Esophagus muscularis mucosa (tissue), 4 donors: ENCODE measurements at places on chromosomes 12 and 14.

GRCh38 chr14:105337966-105338741, 23.6 kb downstream of the PACS2 start:
- no peak overlapping the region for H3K4me3 ChIP-seq
- H3K4me1 ChIP-seq = peaks cover 57% of the 10 kb centered on the region

DNA sequence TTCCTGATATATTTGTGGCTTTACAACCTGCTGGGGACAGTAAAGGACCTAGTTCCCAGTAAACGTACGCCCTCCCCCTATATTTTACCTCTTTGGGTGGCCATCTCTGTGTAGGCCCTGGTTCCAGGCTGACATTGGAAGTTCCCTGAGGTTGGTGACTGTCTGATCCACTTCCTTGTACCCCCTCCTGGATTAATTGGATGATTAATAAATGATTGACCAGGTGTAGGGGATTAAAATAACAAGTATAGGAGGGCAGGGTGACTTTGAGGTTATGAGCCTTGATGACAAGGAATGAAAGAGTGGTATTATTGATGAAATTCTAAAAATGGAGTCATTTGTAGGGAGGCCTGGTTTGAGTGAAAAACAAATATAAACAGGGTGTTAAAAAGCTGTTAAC, 9.6 kb downstream of the SUSD6 start:
- no peaks in the 10 kb centered on the region for H3K36me3 ChIP-seq
- H3K27me3 ChIP-seq = no peaks in the 10 kb centered on the region
- peak overlapping the region; percentile 99 for H3K27ac ChIP-seq
- H3K4me1 ChIP-seq = peaks cover 88% of the 10 kb centered on the region
- no peak for DNase-seq
- H3K4me3 ChIP-seq = no peak overlapping the region

GRCh38 chr14:66635435-66635834, 127.5 kb downstream of the GPHN start:
- no peak overlapping the region for H3K4me3 ChIP-seq
- H3K27me3 ChIP-seq = no peaks in the 10 kb centered on the region
- no peaks in the 10 kb centered on the region for H3K4me1 ChIP-seq
- no peak for DNase-seq
- no peak overlapping the region for H3K27ac ChIP-seq

DNA sequence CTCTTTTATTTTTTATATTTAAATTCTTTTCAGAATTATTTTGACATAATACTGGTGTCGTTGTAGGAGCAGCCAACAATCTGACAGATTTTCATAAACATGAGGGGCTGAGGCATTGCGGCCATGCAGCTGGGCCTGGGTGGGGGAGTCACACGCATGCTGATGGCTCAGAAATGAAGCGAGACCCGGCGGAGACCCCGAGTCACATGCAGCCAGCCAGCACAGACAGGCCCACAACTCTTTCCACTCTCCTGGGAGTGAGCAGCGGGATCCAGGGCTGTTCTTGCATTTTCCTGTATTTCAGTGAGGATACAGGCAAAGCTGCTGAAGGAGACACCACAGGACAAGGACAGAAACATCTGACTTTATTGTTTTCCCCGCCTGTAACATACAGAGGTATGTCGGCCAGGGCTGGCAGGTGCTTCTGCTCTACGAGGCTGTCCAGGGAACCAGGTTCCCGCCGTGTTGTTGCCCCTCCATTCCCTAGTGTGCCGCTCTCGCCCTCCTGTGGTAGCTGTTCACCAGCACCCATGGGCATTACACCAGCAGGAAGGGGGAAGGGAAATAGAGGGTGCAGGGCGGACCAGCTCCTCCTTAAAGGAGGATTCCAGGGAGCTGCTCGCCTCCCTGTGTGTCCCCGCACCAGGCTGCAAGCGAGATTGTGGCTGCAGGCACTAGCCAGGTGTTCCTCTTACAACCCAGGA, 30.5 kb downstream of the FZD10 start:
- no peak for DNase-seq
- no peak overlapping the region for H3K4me3 ChIP-seq
- H3K27me3 ChIP-seq = no peaks in the 10 kb centered on the region
- H3K36me3 ChIP-seq = no peaks in the 10 kb centered on the region
- H3K27ac ChIP-seq = no peak overlapping the region

DNA sequence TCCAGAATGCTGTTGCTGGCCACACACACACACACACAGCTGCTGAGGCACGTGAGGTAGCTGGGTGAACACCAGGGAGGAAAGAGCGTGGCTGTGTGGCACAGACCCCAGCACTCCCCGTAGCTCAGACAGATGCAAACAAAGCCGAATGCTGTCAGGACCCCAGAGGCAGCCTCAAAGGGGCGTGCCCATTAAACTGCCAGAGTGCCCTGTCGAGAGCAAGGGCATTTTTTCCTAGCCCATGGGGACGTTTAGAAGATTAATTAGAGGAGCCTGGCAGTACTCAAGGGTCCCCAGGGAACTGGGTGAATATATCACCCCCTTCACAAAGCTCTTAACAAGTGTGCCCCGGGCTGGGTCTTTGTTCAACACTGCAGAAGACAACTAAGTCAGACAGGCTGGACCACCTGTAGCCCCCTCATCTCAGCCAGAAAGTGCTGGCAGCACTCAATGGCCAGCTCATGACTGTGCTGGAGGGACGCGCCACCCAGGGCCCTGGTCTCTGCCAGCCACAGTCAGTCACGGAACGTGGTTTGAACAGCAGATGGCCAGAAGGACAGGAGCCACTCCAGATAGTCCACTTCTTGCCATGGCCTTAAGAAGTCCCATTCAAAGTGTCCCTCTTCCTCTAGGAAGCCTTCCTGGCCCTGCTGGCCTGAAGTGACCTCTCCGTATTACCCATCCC, 37.5 kb downstream of the TTC7B start:
- no peaks in the 10 kb centered on the region for H3K4me1 ChIP-seq
- H3K4me3 ChIP-seq = no peak overlapping the region
- peaks cover 71% of the 10 kb centered on the region for H3K36me3 ChIP-seq
- H3K27me3 ChIP-seq = no peaks in the 10 kb centered on the region
- no peak for DNase-seq
- H3K27ac ChIP-seq = no peak overlapping the region

DNA sequence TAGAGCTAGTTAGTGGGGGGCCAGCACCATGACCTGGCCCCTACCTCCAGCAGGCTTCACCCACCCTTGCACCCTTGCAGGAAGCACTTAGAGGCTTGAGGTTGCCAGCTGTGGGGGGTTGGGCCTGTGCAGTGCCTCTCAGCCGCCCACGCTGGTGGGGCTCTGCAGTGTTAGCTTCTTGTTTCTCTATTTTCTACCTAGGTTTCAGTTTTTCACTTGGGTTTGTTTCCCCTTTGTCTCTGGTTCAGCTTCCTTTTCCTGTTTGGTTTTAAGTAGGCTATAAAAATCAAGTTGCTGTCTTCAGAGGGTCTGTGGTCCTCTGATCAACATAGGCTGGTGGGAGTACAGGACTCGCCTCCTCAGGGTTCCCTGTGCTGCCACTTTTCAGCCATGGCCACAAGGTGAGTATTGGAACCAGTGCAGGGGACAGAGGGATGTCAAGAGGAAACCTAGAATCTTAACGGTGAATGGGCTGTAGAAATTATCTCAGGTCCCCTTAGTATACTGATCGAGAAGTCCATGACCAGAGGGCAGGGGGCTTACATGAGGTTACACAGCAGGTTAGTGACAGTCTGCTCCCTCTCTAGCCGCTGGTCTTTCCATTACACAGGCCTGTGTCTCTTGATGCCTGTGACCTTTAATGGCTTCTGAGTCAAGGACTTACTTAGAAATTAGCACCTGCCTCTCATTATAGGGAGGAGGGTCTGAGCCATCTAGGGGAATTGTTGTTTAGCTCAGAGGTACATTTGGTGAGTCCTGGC, at the start of gene EVL:
EVL (plus strand) TSS at position 312 of the 761 bp plus-strand sequence; CDS start at position 391, 79 bp downstream.
- no peaks in the 10 kb centered on the region for H3K27me3 ChIP-seq
- H3K4me3 ChIP-seq = peak within 1 kb of the TSS; percentile 19
- no peaks in the 10 kb centered on the region for H3K36me3 ChIP-seq

DNA sequence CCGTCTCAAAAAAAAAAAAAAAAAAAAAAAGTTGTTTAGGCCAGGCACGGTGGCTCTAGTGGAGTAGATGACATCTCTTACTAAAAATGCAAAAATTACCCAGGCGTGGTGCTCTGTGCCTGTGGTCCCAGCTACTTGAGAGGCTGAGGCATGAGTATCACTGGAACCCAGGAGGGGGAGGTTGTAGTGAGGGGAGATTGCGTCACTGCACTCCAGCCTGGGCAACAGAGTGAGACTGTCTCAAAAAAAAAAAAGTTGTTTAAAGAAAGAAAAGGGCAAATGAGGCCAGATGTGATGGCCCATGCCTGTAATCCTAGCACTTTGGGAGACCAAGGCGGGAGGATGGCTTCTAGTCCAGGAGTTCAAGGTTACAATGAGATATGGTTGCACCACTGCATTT, 36.6 kb upstream of the SPPL3 start:
- no peak overlapping the region for H3K27ac ChIP-seq
- H3K4me3 ChIP-seq = no peak overlapping the region
- H3K4me1 ChIP-seq = no peaks in the 10 kb centered on the region
- no peaks in the 10 kb centered on the region for H3K27me3 ChIP-seq
- H3K36me3 ChIP-seq = no peaks in the 10 kb centered on the region
- DNase-seq = no peak

- DNase-seq = no peak
- peaks cover 14% of the 10 kb centered on the region for H3K4me1 ChIP-seq
- no peaks in the 10 kb centered on the region for H3K27me3 ChIP-seq
- H3K36me3 ChIP-seq = peaks cover 43% of the 10 kb centered on the region
- no peak overlapping the region for H3K27ac ChIP-seq
Observed at GRCh38 chr12:53191885-53192530, 11.3 kb upstream of the CSAD start.

DNA sequence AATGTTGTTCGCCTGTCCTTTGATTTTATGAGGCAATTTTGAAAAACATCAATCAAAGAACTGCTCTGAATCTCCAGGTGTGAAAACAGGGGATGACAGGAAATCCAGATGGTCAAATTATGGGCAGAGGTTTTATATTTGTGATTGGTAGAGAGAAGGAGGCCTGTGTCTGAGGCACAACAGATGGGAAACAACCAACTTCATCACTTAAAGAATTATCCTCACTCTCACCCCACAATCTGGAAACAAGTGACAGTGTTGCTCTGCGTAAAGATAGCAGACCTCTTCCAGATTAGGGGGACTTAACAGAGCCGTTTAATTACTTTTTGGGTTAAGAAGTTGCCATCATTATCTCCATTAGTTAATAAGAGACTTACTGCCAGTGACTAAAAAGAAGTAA, 64.1 kb upstream of the EGLN3 start:
- no peak overlapping the region for H3K27ac ChIP-seq
- no peak overlapping the region for H3K4me3 ChIP-seq
- peaks cover 6% of the 10 kb centered on the region for H3K4me1 ChIP-seq
- DNase-seq = no peak

- H3K4me1 ChIP-seq = no peaks in the 10 kb centered on the region
- H3K36me3 ChIP-seq = no peaks in the 10 kb centered on the region
- H3K27me3 ChIP-seq = no peaks in the 10 kb centered on the region
Observed at GRCh38 chr14:62087191-62087590, 325.0 kb downstream of the SNAPC1 start.

- DNase-seq = no peak
- H3K27ac ChIP-seq = no peak overlapping the region
- no peaks in the 10 kb centered on the region for H3K27me3 ChIP-seq
- no peak overlapping the region for H3K4me3 ChIP-seq
- H3K36me3 ChIP-seq = no peaks in the 10 kb centered on the region
Observed at GRCh38 chr12:16515666-16516065, 90.3 kb downstream of the LMO3 start.

GRCh38 chr12:129279771-129280170, 426.5 kb downstream of the GLT1D1 start:
- no peak overlapping the region for H3K27ac ChIP-seq
- no peak for DNase-seq
- H3K4me3 ChIP-seq = no peak overlapping the region
- H3K36me3 ChIP-seq = no peaks in the 10 kb centered on the region
- H3K27me3 ChIP-seq = no peaks in the 10 kb centered on the region
- no peaks in the 10 kb centered on the region for H3K4me1 ChIP-seq

GRCh38 chr12:111840807-111841206, 1.2 kb upstream of the MAPKAPK5 start:
- H3K4me1 ChIP-seq = peaks cover 49% of the 10 kb centered on the region
- H3K4me3 ChIP-seq = peak overlapping the region; percentile 97
- peaks cover 10% of the 10 kb centered on the region for H3K36me3 ChIP-seq

DNA sequence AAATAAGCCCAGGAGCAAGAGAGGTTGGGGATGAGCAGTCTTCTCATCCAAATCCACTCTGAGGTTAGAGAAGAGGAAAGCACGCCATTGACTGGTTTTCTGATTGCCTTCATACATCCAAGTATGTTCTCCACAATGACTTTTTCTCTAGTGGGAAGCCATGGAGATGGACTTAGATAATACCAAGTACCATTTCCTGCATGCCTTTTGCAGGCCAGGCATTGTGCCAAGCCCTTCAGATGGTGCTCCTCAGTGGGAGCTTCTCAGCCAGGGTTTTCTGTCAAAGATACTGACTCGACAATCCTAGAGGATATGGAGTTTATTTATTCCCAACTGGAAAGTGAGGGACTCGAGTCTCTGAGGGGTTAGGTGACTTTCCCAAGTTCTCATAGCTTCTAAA, 218.0 kb downstream of the ZFP36L1 start:
- H3K4me1 ChIP-seq = peaks cover 53% of the 10 kb centered on the region
- no peaks in the 10 kb centered on the region for H3K36me3 ChIP-seq
- H3K27ac ChIP-seq = no peak overlapping the region
- no peak for DNase-seq
- H3K4me3 ChIP-seq = no peak overlapping the region

DNA sequence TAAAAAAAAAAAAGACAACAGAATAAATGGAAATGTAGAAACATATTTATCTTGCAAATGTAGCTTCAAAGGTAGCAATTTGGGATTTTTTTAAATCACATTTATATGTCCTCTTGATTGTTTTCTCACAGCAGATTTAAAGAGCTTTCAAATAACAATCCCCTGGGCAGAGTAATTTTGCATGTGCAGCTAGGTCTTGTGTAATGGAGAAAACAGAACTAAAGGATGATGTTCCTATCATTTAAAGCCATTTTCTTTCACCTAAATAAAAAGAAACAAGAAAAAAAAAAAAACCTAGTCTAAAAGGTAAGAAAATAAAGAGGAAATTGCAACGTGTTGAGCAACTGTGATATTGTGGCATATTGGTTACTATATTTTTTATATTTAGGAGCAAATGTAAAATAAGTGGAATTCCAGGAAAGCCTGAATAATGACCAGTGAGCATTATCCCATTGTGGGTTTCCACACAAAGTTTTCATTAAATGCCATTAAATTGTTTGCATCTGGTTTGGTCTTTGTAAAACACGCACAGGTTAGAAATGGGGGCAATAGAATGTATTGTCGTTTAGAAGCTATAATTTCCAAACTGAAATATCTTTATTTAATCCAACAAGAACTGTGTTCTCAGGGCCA, 215.6 kb downstream of the SLC6A15 start:
- no peak for DNase-seq
- no peaks in the 10 kb centered on the region for H3K36me3 ChIP-seq
- H3K4me3 ChIP-seq = no peak overlapping the region
- H3K27me3 ChIP-seq = no peaks in the 10 kb centered on the region

GRCh38 chr12:61998791-61999190, 261.4 kb upstream of the USP15 start:
- no peak for DNase-seq
- no peaks in the 10 kb centered on the region for H3K36me3 ChIP-seq
- H3K4me3 ChIP-seq = no peak overlapping the region
- no peak overlapping the region for H3K27ac ChIP-seq
